Upper lobe of left lung (tissue), 6 donors: ENCODE measurements at places on chromosomes 4 and X. TPM values are rescaled to one million over a fixed set of nuclear protein-coding genes. Genes with fewer than 3 reads are reported as not detected.

ZFYVE28 gene
- total RNA-seq = 16.6 TPM

MTNR1A gene
- not detected for total RNA-seq

REPS2 gene
- 26.1 TPM for total RNA-seq

DNA sequence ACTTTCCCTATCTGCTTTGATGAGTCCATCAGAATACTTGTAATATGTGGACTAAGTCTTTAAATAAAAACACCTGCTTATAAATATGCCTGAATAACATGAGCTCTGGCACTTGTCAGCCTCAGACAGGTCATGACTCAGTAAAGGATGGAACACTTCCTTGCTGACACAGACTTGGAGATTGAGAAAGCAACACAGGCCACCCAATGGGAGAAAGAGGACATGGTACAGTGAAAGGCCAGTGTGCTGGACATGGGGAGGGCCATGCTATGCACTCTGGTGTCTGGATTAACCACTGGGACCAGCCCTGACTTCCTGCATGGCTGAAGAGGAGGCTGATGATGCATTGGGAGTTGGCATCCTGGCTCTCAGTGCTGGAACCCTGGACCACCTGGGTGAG, 149.5 kb downstream of the DHRSX start:
- no peaks in the 10 kb centered on the region for H3K4me1 ChIP-seq
- DNase-seq = no peak
- no peaks in the 10 kb centered on the region for H3K27me3 ChIP-seq
- H3K4me3 ChIP-seq = no peak overlapping the region
- no peak overlapping the region for H3K27ac ChIP-seq

DNA sequence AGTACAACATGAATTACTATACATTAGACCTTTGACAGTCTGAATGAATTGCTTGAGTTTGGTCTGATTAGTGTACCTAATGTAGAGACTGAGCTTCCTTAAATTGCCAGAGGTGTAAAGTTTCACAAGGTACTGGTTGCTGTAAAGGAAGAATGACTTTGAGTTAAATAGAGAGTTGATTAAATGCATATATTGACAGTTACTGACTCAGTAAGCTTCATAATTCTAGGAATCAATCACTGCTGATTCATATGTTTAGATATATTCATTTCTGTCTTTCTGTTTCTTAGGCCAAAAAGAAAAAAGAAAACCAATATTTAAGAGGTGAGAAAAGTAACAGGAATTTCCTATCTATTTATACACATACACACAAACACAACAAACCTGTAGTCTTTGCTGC, 16.2 kb upstream of the ART3 start:
- no peaks in the 10 kb centered on the region for H3K36me3 ChIP-seq
- no peak for DNase-seq
- H3K4me1 ChIP-seq = no peaks in the 10 kb centered on the region
- no peak overlapping the region for H3K27ac ChIP-seq
- H3K27me3 ChIP-seq = no peaks in the 10 kb centered on the region

DNA sequence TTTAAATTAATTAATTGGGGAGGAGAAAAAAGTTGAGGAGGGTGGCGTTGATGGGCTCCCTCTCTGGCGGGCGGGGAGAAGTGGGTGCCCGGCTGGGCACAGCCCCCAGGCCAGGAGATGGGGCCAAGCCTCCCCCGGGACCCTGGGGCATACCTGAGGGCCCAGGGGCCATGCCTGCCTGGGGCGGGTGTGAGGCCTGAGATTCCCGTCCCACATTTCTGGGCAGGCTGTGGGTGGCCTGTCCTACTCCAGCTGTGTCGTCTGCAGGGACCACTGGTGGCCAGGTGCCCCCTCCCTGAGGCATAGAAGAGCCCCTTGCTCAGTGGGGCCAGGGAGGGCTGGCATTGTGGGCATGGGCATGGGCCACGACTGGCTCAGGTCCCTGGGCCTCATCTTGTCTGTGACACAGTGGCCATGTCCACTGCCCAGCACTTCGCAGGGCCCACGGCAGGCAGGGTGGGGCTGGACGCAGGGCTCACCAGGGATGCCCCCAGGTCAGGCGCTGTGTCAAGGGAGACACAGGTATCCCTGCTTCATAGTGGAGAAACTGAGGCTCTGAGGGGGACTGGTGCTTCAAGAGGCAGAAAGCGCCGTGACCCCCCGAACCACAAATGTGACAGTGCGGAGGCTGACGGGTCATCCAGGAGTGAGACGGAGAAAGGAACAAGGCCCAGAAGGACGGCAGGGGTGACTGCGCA, 60.1 kb downstream of the FAM53A start:
- no peak overlapping the region for H3K27ac ChIP-seq
- no peaks in the 10 kb centered on the region for H3K4me1 ChIP-seq
- no peaks in the 10 kb centered on the region for H3K36me3 ChIP-seq
- no peak overlapping the region for H3K4me3 ChIP-seq
- H3K27me3 ChIP-seq = no peaks in the 10 kb centered on the region
- DNase-seq = no peak

DNA sequence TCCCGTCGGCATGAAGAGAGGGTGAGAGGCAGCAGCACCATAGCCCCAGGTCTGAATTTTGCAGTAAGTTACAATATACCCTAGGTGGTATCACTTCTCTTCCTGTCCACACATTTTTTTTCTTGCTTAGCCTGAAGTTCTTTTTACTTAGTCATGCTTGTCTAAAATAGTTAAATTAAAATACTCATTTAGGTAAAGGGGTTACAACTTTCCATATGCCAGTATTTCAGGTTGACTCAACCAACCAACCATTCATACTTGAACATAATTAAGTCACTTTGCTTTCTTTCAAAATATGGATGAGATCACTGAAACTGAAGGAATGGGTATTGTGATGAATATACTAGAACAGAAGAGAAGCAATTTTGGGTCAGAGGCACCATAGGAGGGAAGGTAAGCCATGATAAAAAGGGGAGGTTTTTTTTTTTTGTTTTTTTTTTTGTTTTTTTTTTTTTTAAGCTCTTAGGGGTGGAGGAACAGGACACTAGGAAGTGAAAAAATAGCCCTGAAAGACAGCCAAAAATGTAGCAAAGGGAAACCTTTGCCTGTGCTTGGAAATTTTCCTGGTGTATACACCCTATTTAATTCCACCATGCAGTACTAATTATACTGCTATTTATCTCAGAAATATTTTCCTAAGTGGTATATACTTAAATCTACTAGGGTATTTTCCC, 41.8 kb downstream of the RPS6KA3 start:
- no peaks in the 10 kb centered on the region for H3K27me3 ChIP-seq
- DNase-seq = no peak
- no peaks in the 10 kb centered on the region for H3K36me3 ChIP-seq
- no peak overlapping the region for H3K27ac ChIP-seq
- no peak overlapping the region for H3K4me3 ChIP-seq

DNA sequence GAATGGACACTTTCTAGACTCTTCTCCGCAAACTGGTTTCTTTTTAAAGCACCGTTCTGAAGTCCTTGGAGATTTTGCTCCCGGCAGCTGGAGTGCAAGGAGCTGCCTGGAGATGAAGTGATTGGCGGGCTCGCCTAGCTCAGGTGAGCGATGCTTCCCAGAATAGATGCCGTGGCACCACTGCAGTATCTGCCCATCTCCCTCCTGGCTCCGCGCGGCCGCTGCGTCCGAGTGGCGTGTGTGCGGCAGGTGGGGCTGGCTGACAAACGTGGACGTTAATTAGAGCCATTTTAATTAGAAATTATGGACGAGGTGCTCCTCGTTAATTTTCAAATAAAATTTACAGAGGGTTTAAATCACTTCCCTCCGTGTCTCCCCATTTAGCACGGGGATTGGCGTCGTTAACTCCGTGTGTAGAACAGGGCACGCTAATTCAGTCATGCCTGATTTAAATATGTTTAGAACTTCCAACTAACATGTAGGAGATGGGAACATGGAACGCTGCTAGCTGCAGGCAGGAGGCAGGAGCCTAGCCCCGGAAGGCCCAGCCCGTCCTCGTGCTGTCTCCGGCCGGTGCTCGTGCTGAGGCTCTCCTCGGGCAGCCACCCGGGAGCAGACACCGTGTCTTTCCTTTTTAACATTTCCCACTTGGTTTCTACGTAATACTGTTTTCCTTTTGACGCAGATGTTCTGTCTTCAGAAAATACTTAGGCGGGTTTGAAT, 11.6 kb downstream of the UVSSA start:
- no peak overlapping the region for H3K27ac ChIP-seq
- H3K36me3 ChIP-seq = peaks cover 76% of the 10 kb centered on the region
- no peaks in the 10 kb centered on the region for H3K27me3 ChIP-seq
- DNase-seq = no peak
- no peaks in the 10 kb centered on the region for H3K4me1 ChIP-seq
- no peak overlapping the region for H3K4me3 ChIP-seq

GRCh38 chrX:26146024-26146423, 7.9 kb downstream of the MAGEB18 start:
- H3K4me3 ChIP-seq = no peak overlapping the region
- no peak for DNase-seq
- no peak overlapping the region for H3K27ac ChIP-seq
- H3K27me3 ChIP-seq = no peaks in the 10 kb centered on the region
- H3K4me1 ChIP-seq = no peaks in the 10 kb centered on the region
- H3K36me3 ChIP-seq = no peaks in the 10 kb centered on the region
